ENCODE measurements at places on chromosomes 11 and 22. TPM values are rescaled to one million over a fixed set of nuclear protein-coding genes. Genes with fewer than 3 reads are reported as not detected.

GRCh38 chr11:77174559-77174958 is 46.5 kb downstream of the MYO7A start:
- no peak for DNase-seq

DNA sequence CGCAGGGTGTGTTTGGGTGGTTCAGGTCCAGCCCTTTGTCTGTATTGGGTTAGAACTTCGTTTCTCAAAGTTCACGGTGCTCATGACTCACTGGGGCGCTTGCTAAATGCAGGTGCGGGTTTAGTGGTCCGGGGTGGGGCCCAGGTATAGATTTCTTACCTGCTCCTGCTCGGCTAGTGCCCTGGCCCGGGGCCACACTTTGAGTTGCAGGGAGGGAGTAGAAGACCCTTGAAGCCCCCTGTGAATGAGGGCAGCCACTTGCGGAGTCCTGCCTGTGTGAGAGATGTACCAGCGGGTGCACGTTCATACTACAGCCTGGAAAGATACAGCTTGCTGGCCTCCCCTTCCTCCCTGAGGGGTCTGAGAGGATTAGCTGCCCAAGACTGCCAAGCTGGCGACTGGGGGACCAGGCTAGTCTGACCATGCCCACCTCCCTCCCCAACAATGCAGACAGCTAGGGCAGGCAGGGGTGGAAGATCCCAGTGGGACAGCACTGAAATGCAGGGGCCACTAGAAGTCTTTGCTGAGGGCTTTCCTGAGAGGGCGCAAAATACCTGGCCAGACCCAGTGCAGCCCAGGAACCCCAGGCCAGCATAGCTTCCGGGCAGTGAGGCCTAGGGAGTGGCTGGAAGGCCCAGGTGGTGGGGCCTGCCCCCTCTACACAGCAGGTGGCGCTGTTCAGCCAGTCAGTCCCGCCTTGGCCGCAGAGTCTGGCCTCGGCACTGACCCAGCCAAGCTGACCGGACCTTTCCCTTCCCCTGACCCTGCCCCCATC is 5.1 kb upstream of the MYRF start:
- peak; percentile 15 for DNase-seq

The SESN3 gene
- total RNA-seq, result 41.3 TPM

The OR8A1 gene
- total RNA-seq, result 0.81 TPM

The RIN1 gene
- 7.7 TPM for total RNA-seq

The RSF1 gene
- 86.6 TPM for total RNA-seq
